ENCODE measurements at places on chromosomes 5 and 9.

DNA sequence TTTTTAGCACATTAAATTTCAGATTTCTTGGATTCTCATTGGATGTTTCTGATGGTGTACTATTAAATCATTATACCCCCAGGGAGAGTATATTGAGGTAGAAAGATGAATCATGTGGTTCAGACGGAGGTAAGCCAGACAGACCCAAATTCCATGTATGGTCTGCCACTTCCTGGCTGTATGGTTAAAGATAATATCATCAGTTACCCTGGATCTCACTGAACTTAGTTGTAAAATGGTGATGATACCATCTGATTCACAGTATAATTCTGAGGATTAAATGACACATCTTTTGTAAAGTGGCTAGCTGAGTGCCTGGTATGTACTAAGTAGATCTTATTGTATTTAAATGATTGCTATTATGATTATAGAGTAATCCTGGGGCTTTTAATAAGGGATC is 9.3 kb downstream of the SLC27A6 start:
- DNase-seq, result no peak

- DNase-seq, result no peak
These were observed 472.9 kb downstream of the PDE4D start for GRCh38 chr5:59420596-59420995.

- peak; percentile 71 for DNase-seq
These were observed 55.5 kb downstream of the NNT start for GRCh38 chr5:43658509-43658908.

- peak; percentile 83 for DNase-seq
These were observed 512.9 kb downstream of the HINT1 start for GRCh38 chr5:130652176-130652575.

DNA sequence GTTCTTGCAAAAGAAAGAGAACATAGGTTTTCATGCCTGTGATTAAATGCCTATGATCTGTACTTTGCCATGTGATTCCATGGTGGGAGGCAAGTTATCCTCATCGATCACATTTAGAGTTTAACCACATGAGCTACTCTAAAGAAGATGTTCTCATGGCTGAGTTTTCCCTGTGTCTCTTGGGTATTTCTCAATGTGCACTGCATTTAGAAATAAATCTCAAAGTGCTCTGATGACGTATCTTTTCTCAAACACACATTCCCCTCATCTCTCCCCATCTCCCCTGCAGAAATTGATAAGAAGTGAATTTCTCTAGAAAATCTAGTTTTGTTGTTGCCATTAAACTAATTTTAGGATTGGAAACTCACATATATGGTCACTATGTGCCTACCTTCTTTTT is 282.2 kb downstream of the SEMA5A start:
- no peak for DNase-seq

DNA sequence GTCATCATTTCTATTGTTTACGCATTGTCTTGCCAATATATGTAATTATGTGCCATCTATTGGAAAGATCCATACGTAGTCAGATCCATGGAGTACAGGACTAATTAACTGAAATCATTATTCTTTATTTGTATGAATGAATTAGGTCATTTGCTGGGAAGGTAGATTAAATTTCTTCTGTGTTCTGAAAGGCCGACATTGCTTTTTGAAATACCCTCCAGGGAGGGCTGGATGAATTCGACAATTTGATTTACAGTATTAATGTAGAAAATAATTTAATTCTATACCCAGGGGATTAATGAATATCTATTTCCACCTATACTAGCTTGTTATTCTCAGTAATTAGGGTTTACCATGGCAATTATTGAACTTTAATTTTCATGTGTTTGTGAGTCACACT is 117.6 kb downstream of the CHSY3 start:
- DNase-seq, result no peak

DNA sequence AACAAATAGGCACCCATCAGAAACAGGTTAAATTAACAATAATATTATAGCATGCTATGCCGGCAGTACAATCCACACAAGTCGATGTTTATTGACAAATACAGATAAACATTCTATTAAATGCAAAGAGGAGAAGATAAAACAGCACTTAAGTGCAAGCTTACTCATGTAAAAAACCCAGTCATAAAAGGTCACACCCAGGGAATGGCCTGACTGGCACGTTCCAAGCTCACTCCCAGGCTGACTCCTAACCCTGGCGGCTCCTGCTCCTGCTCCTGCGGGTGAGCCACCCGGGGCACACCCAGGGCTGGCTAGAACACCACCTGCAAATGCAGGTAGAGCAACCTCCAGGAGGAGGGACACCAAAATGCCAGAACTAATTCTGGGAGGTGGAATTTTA is 66.9 kb downstream of the SEMA4D start:
- DNase-seq, result no peak

DNA sequence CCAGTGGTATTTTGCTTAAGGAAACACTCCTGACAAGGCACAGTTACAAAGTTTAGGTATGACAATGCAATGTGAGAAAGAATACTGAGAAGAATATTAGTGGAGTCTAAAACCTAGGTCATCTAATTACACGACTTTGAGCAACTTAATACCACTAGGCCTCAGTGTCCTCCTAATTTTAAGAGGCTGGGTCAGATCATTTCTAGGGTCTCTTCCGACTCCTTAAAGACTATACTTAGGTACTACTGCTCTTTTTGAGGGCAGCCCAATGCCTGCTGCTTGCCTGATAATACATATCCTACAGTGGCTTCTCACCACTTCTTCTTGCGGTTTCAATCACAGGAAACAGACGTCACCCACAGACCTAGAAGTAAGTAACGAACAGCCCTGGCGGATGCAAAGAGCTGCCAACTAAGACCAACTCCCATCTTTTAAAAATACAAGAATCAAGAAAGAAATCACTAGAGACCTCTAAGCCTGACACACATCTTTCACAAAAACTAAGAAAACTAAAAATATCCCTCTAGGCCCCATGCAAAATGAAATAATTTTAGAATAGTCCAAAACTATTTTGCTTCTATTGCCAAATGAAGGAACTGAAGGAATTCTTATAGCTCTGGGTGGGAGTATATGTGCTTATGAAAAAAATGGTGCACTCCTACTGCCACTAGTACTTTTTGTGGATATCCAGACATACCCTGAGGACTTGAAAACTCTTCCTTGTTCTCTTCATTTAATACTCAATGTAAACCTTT is 13.1 kb downstream of the DIAPH1 start:
- no peak for DNase-seq

- peak; percentile 73 for DNase-seq
These were observed 106.7 kb downstream of the MCTP1 start for GRCh38 chr5:95178046-95178651.

DNA sequence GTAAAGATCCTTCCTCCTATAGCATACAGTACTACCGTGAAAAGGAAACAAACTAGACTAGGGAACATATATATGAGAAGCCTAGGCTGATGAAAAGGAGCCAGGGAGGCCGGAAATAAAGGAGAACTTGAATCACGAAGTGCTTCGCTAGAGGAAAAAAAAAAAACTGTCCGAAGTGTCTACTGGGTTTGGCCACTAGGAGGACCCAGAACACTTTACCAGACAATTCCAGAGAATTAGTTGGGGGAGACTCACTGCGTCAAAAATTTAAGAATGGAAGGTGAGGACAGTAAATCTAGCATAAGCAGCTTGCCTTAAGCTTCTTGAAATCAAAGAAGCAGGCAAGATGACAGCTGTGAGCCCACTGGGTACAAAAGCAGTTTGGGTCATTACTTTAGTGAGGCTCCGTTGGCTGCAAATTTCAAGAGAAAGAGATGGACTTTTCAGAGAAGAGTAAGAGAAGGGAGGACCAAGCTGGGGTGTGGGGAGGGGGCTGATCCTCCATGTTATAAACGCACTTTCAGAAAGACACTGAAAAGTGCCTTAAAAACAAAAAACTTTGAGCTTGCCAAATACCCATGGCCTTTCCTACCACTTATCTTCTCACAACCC is 47.4 kb downstream of the P4HA2 start:
- peak; percentile 55 for DNase-seq

DNA sequence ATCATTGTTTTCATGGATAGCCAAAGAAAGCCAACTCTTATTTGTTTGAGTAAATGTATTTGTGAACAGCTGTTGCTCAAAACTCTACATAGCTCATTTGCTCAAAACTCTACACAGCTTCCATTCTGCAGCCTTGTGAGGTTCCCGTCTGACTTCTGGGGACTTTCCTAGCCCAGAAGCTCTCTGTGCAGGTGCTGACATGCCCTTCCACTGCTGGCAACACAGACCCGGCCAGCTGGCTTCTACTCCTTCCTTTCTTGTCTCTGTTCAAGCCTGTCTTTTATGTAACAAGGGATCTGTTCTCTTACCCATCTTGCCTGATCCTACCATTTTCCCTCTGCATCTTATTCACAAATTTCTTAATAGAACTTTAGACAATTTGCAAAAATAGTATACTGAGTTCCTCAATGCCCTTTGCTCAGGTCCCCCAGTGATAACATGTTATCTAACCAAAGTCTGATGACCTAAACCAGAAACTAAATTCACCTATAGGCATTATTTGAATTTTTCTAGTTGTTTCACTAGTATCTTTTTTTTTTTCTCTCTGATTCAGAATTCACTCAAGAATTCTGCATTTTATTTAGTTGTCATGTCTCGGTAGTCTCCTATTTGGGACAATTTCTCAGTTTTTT is 556.5 kb upstream of the SEMA6A start:
- DNase-seq, result no peak

GRCh38 chr5:103741984-103742383 is 179.4 kb upstream of the NUDT12 start:
- DNase-seq, result no peak

GRCh38 chr9:79572608-79573411 is 1.0 kb downstream of the TLE4 start:
- DNase-seq, result no peak

GRCh38 chr9:79630521-79631403 is 59.0 kb downstream of the TLE4 start:
- DNase-seq, result no peak

GRCh38 chr5:141650851-141651727 is at the start of gene FCHSD1:
FCHSD1 (minus strand) TSS chr5:141651418; CDS start chr5:141651368, 50 bp downstream.
- peak; percentile 50 for DNase-seq

- DNase-seq, result no peak
These were observed 229.9 kb downstream of the PIK3R1 start for GRCh38 chr5:68445257-68446069.

GRCh38 chr9:68751556-68751955 is 46.5 kb downstream of the PIP5K1B start:
- no peak for DNase-seq

GRCh38 chr5:176334031-176334770 is 27.4 kb downstream of the KIAA1191 start:
- DNase-seq, result no peak

DNA sequence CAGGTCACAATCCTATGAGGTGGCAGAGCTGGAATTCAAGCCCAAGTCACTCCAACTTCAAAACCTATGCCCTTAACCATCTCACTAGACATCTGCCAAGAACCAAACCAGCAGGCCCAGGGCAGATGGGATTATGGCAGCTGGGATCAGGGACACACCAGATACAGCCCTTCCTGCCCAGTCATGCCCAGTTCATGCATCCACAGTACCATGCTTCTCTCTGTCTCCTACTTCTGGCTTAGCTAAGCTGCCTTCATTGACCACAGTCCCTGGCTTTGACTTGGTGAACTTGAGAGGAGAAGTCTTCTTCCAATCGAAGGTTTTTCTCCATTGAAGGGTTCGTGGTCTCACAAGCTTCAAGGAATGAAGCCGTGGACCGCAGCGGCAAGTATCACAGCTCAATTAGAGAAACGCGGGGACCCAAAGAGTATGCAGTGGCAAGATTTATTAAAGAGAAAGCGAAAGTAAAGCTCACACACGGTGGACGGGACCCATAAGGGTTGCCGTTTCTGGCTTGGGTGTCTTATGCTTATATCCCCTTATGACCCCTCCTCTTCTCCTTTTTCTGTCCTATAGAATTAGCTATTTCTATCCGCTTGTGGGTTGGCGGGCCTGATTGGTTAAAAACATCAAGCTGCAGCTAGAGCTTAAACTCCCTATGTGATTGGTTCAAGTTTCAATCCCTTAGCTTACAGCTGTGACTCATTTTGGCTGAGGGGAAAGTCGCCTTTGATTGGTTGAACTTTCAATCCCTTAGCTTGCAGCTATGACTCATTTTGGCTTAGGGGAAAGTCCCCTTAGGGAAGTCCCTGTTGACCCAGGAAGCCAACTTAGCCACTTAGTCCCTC is 101.2 kb downstream of the TRIM36 start:
- DNase-seq, result peak; percentile 23

- DNase-seq, result no peak
These were observed 761.2 kb downstream of the TAF11L14 start for GRCh38 chr5:18395126-18396110.

DNA sequence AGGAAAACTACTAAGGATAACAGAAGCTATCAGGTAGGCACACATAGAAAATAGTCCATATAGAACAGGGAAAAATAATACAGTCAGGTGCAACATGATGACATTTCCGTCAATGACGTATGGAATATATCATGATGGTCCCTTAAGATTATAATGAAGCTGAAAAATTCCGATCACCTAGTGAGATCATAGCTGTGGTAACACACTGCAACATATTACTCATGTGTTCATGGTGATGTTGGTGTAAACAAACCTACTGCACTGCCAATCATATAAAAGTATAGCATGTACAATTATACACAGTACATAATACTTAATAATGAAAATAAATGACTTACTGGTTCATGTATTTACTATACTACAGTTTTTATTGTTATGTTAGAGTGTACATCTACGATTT is 60.0 kb downstream of the MEGF9 start:
- no peak for DNase-seq

DNA sequence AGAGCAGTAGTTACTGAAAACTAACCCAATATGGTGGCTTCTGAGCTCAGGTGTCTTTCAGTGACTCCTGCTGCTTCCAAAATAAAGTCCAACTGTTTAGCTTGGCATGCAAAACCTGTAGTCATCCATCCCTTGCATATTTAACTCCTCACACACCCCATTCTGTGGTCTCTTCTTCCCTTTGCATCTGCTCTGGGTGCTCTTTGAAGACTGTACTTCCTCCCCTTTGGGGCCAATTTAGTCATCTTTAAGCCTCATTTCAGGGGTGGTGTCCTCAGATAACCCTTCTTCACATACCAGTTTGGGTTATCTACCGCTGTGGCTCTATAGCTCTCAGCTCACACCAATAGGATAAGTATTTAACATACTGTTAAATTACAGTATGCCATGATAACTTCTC is 209.9 kb upstream of the DMRT1 start:
- DNase-seq, result peak; percentile 73

- peak; percentile 48 for DNase-seq
These were observed 26.3 kb upstream of the CORO2A start for GRCh38 chr9:98218562-98219363.

- no peak for DNase-seq
These were observed 39.4 kb downstream of the ZSWIM6 start for GRCh38 chr5:61371474-61371873.

DNA sequence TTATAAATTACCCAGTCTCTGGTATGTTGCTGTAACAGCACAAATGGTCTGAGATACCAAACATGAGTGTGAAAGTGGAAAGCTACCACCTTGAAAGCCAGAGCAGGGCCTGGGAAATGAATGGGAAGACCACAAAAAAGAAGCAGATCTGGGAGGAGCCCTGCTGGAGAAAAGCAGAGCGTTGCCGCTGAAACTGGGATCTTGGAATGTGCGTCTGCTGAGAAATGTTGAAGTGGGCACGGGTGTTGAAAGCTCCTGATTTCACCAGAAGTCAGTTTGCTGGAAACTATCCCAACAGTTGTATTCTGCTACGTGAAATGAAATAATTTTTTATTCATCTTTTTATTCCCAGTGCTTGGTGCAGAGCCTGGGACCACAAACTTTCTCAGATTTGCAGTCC is 40.0 kb downstream of the NUDT12 start:
- DNase-seq, result no peak

GRCh38 chr9:113656771-113657670 is 193.5 kb downstream of the RGS3 start:
- DNase-seq, result no peak

GRCh38 chr5:96079075-96079474 is 117.4 kb upstream of the ELL2 start:
- peak; percentile 96 for DNase-seq

Data from astrocyte (in vitro differentiated cells and primary cell).